ENCODE measurements at places on chromosomes 13 and 19.

- no peak for DNase-seq
Observed at GRCh38 chr13:47139519-47139918, 242.7 kb upstream of the HTR2A start.

- no peak for DNase-seq
Observed at GRCh38 chr13:109196948-109197347, 567.5 kb downstream of the MYO16 start.

DNA sequence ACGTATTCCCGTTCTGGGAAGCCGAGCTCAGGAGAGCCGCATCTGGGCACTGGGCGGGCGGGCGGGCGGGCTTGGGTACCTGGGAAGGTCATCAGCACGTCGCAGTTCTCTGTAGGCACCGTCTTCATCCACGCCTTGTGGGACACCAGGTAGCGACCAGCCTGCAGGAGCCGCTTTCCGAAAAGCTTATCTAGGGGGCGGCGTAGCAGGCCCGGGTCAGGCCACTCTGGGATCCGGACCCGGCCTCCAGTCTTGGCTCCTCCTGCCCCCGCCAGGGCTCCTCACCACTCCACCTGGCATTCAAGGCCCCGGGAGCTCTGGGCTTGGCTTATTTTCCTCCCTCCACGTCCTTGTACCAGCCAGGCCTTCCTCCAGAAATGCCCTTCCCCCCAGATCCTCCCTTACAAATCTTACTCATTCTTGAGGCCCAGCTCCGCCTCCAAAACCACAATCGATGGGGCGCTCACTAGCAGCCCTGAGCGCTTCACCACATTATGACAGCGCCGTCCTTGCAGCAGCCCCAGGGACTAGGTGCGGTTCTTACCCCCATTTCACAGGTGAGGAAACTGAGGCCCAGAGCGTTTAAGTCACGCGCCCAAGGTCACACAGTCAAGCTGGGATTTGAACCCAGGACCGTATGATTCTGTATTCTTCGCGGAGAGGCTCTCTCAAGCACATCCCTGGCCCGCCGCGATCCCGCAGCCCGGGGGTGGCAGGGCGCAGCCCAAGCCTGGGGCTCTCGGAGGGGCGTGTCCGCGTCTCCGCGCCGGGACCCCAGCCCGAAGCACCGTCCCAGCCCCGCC is 843 bp downstream of the ANO8 start:
- no peak for DNase-seq

- no peak for DNase-seq
Observed at GRCh38 chr19:4043966-4044715, 22.6 kb downstream of the ZBTB7A start.

Measured in gastrocnemius medialis (tissue), 4 donors.